ENCODE measurements at places on chromosomes 6 and 20. TPM values are rescaled to one million over a fixed set of nuclear protein-coding genes. Genes with fewer than 3 reads are reported as not detected.

The UTRN gene
- polyA plus RNA-seq, result 35.8 TPM

The NOL4L gene
- polyA plus RNA-seq, result 10.8 TPM

The NCOA6 gene
- polyA plus RNA-seq, result 1.7 TPM

The ZNFX1 gene
- polyA plus RNA-seq, result 55.1 TPM

The EPB41L2 gene
- 3.8 TPM for polyA plus RNA-seq

The UBD gene
- polyA plus RNA-seq, result not detected

The DDX39B gene
- polyA plus RNA-seq, result 109 TPM

The PHACTR3 gene
- polyA plus RNA-seq, result not detected

The TCFL5 gene
- 0.95 TPM for polyA plus RNA-seq

The PRKN gene
- 2.5 TPM for polyA plus RNA-seq

The MAVS gene
- polyA plus RNA-seq, result 3.7 TPM
